SJCRH30 (cell line): ENCODE measurements at places on chromosomes 11 and 22. TPM values are rescaled to one million over a fixed set of nuclear protein-coding genes. Genes with fewer than 3 reads are reported as not detected.

- peak; percentile 88 for DNase-seq
Observed at GRCh38 chr11:65315204-65315865, 669 bp downstream of the CDC42EP2 start.

DNA sequence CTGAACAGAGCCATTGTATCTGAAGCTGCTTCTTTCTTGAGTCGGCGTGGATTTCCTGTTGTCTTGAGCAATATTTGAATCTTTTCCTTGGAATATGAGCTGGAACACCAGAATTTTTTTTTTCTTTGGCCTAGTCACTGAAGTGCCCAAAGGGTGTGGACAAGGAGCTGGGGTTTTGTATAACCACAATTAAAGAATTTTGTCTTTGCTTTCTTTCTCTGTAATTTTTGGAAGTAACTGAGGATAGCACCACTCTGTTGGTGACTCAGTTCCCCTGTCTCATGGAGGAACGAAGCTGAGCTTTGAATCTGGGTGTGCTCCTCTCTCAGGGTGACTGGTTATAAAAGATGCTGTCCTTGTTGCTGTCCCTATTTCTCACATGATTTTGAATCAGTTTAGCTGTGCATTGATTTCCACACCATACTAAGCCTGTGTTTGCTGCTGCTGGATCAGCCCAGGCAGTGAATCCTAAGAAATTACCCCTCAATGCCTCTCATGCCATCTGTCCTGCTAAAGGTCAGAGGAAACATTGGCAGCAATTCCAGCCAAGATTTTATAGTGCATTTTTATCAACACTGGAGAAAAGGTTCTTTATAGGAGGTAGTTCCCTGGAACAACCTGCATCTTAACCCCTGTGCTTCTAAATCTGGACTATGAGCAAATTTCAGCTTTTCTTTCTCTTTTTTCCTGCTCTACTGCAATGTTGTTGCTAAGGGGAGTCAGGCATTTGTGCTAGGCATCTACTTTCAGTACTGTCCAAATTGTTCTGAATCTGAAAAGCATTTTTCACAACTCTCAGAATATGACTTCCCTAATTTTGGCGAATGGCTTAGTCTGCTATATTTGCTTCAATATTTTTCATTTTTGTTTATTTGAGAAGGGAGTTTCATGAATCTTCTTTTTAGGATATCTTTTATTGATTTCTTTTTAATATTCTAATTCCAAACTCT is 540.8 kb downstream of the SOX6 start:
- no peak for DNase-seq

DNA sequence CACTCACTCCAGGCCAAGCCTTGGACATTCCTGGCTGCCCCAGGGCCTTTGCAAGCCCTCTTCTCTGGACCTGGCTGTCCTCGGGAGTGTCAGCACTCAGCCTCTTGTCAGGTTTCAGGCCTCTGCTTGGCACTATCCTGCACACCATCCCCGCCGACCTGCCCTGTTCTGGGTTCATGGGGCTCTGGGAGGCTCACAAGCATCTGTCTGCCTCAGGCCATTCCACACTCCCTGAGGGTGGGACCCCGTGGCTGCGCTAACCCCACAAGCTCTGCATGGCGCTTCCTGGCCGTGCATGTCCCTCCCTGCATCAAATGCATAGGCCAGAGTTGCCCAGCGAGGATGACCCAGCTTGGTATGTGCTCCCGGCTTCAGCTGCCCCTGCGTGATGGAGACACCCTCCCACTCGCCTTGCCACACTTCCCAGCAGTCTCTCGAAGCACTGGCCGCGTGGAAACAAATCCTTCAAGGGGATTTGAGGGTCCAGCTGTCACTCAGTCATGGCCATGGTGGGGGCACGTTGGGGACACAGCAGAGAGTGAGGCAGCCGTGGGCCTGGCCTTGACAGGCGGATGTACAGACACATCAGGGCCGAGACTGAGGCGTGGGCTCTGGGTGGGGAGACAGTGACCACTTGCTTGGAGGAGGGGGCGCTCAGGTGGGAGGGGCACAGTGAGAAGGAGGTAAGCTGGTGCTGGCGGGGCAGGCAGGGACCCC is 87.3 kb downstream of the KCNQ1 start:
- no peak for DNase-seq

LGR4 gene
- total RNA-seq = 40.0 and 44.2 TPM in 2 replicates

SERHL2 gene
- 6.9 and 7.2 TPM in 2 replicates for total RNA-seq

CSF2RB gene
- total RNA-seq = not detected in 2 replicates

- DNase-seq = peak; percentile 76
Observed at GRCh38 chr22:27110665-27111451, 453.5 kb downstream of the MIAT start.

LRP5 gene
- 45.5 and 46.5 TPM in 2 replicates for total RNA-seq

GRCh38 chr11:68749229-68750123 is 1.8 kb downstream of the TESMIN start:
- DNase-seq = no peak

- DNase-seq = peak; percentile 11
Observed at GRCh38 chr11:46238078-46238966, 39.1 kb upstream of the CREB3L1 start.

DNA sequence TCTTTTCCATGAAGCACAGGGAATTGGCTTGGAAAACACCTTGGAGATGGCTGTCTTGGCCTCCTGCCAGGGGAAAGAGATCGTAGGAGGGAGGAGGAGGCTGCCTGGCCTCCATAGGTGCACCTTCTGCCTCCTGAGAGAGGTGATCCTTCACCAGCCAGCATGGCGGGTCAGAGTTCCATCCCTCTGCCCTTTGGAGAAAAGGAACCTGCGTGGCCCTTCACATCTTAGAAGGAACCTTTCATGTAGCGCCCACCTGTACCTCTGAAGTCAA is 58.2 kb upstream of the DRD2 start:
- DNase-seq = no peak

UCP3 gene
- 0.53 and 1.2 TPM in 2 replicates for total RNA-seq

ALDH3B1 gene
- 0.51 and 0.53 TPM in 2 replicates for total RNA-seq

DNA sequence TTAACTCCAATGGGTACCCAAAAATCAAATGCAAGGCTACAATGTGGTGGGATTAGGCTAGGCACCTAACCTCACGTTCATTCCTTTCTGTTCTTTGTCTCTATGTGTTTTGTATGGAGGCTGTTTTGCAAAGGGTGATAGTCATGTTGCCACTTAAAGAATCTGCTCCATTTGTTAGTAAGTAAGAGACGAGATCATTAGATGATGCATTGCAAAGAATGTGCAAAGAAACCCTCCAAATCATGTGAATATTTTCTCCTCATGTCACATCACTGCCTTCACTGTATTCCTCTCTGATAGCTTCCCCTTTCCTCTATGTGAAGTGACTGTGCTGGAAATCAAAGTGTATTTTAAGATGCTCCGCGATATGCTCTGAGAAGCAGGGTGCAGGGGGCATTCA is 11.9 kb downstream of the SYT13 start:
- DNase-seq = no peak

GRCh38 chr22:47779474-47779873 is 1017.0 kb downstream of the TBC1D22A start:
- no peak for DNase-seq

CLTCL1 gene
- total RNA-seq = 7.1 and 7.5 TPM in 2 replicates

GRCh38 chr11:101127699-101128570 is 1.7 kb downstream of the PGR start:
- DNase-seq = no peak

- no peak for DNase-seq
Observed at GRCh38 chr22:46193898-46194310, 43.6 kb downstream of the PPARA start.

RTN4RL2 gene
- total RNA-seq = 0.26 and 0.35 TPM in 2 replicates

ABCG4 gene
- 0.08 TPM in 1 of 2 replicates, not detected in the other for total RNA-seq

KCNK4 gene
- not detected in 2 replicates for total RNA-seq

FGF3 gene
- not detected in 2 replicates for total RNA-seq

GRCh38 chr22:30864441-30865420 is 103.8 kb downstream of the MORC2 start:
- DNase-seq = no peak

IGLL1 gene
- total RNA-seq = 0.36 TPM in 1 of 2 replicates, not detected in the other

DNA sequence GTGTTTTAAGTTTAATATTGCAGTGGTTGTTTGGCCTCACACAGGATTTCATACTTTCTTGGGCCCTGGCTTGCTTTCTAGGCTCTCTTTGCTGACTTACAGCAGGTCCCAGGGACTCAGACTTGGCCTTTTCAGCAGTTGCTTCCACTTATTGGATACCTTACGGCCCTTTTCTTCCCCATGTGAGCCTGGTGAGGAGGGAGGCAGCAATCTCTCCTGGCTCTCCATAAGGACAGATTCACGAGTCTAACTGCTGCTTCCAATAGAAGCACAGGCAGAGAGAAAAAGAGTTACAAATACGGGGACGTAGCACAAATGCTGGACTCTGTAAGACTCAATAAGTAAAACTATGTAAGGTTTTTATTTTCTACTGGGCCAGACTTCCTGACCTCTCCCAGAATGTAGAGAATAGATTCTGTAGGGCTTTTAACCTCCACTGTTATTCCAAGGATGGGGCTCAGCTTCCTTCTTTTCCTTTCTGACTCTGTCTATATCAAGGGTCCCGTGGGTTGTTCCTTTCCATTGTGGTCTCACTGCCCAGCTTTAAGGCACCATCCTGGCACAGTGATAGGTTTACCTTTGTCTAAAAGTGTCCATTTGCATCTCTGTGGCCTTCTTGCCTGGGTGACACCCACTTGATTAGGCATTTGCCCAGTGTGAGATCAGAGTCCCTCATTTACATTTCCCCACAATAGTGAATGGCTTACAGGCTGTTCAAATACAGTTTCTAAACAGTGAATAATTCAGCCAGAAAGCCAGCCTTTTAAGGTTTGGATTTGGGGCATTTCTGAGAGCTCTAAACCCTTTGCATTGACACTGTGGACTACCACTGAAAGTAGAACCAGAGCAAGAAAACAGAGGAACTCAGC is 92.8 kb downstream of the RASSF10 start:
- DNase-seq = no peak

PHOX2A gene
- not detected in 2 replicates for total RNA-seq

- DNase-seq = no peak
Observed at GRCh38 chr11:134536677-134537076, 124.6 kb upstream of the B3GAT1 start.

DNA sequence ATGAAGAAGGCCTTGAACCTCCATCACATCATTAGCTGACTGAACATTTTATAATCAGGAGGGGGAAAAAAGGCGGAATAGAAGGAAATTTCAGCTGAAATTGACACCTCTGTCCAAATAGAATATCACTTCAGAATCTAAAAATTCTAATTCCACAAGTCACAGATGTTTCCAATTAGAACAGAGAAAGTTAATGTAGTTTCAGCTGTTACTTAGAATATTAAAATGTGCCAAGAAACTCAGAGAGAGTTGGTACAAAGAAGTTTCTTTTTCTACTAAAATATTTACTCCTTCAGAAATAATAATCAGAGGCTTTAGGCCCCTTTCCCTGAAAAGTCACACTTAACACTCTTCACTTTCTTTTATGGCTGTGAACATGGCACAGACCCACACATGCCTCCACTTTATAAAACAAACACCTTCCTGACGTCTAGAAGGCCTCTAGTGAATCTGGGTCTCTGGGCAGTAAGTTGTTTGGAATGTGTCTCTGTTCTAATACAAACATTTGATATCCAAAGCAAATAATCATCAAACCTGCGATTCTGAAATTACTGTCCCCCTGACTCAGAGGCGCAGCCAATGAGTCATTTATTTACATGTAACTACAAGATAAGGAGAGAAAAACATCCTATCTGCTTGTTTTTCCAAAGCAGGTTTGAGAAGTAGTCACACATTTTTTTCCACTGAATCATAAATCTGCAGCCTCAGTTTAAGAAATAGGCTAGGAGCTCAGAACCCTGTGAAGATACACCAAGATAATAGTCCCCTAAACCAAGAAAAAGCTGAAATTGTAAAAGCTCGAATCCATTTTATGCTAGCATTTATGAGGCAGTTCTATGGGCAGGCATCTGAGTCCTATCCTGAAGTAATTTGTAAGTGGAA is 148.4 kb downstream of the ME3 start:
- no peak for DNase-seq

SAA4 gene
- not detected in 2 replicates for total RNA-seq

DNA sequence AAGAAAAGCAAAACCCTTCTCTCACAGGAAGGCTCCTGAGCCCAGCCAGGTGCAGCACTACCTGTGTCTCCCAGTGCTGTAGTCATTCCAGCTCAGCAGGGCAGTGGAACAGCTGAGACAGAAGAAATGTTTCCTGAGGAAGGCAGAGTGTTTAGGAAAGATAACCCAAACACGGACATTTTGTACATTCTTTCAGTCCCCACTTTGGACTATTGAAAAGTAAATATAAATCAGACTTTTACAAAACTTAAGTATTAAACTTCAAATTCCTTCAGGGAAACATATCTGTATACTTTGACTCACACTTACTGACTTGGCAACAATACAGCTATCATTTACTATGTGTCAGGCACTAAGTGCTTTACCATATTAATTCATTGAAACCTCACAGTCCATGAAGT is 40.4 kb downstream of the RRAS2 start:
- DNase-seq = no peak

DNA sequence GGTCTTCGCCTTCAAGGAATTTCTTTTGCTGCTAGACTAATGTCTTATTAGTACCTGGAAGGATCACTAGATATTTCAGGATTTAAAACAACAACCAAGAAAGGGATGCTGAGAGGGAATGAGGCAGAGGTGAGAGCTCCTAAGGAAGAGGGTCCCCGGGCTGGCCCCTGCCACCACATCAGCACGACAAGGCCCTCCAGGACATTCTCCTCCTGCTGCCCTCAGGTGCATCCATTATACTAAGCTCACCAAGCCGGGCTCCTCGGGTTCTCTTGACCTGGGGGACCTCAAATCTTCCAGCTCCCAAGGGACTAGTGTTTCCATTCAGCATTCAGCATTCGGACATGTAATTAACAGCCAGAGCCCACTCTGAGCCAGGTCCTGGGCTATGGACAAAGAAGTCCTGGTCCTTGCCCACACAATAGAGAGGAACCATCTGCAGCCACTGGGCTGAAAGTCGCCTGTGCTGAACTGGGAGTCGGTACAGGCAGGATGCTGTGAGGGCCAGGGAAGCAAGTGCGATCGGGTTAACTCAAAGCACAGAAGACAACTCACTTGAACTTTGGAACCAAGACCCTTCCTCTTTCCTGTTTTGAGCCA is 29.4 kb upstream of the OAF start:
- no peak for DNase-seq

GRAP2 gene
- total RNA-seq = not detected in 2 replicates

GRCh38 chr22:28931844-28932567 is 48.6 kb downstream of the ZNRF3 start:
- DNase-seq = no peak

SOX10 gene
- total RNA-seq = not detected in 2 replicates

DNA sequence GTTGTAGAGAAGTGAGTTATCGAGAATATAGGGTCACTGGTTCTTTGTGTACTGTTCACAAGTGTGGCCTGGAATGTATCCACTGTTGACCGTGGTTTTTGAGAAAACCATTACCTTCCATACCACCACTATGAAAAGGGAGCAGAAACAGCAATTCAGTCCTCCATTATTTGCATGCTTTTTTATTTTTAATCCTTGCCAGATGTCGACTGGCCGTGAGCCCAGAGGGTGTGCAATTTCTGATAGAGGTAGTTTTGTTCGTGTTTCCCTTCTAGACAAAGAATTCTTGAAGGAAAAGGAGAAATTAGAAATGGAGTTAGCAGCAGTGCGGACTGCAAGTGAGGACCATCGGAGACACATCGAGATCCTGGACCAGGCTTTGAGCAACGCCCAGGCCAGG is 81.7 kb downstream of the AMOTL1 start:
- peak; percentile 24 for DNase-seq

- DNase-seq = no peak
Observed at GRCh38 chr22:31333641-31334040, 12.5 kb downstream of the PATZ1 start.

C11orf58 gene
- 201 and 237 TPM in 2 replicates for total RNA-seq
